ENCODE measurements at places on chromosomes 13 and 19.

GRCh38 chr19:55493645-55494171 lies 5.5 kb downstream of the SSC5D start:
- DNase-seq = no peak

- no peak for DNase-seq
Observed at GRCh38 chr13:67138970-67139369, 91.2 kb downstream of the PCDH9 start.

DNA sequence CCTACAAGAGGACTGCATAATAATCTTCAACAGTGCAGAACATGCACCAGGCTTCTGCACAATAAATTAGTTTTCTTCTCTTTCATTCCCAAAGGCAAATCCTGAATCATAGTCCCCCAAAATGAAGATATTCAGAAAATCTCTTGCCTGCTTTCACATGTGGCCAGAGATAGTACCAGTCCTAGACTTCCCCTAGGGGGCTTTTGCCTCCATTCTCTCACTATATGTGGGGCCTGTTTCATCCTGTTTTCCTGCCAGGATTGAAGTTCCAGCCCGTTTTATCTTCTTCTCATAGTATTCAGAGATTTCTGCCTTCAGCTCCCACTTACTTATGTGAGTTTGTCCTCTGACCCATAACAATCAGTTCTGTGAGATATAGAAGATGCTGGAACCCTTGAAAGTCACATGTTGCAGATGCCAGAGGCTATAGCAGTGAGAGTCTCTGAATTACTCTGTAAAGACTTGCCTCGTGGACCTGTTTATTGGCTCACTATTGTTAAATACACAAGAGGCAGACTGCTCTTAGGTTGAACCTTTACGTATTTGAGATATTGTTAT lies 421.9 kb upstream of the PCDH9 start:
- no peak for DNase-seq

- DNase-seq = peak; percentile 90
Observed at GRCh38 chr13:94435604-94436226, 43.8 kb downstream of the DCT start.

GRCh38 chr19:12936582-12936981 lies 1.8 kb upstream of the CALR start:
- DNase-seq = no peak

- no peak for DNase-seq
Observed at GRCh38 chr13:73520566-73521289, 461.9 kb downstream of the KLF5 start.

- DNase-seq = no peak
Observed at GRCh38 chr19:4780860-4781259, 10.7 kb upstream of the FEM1A start.

DNA sequence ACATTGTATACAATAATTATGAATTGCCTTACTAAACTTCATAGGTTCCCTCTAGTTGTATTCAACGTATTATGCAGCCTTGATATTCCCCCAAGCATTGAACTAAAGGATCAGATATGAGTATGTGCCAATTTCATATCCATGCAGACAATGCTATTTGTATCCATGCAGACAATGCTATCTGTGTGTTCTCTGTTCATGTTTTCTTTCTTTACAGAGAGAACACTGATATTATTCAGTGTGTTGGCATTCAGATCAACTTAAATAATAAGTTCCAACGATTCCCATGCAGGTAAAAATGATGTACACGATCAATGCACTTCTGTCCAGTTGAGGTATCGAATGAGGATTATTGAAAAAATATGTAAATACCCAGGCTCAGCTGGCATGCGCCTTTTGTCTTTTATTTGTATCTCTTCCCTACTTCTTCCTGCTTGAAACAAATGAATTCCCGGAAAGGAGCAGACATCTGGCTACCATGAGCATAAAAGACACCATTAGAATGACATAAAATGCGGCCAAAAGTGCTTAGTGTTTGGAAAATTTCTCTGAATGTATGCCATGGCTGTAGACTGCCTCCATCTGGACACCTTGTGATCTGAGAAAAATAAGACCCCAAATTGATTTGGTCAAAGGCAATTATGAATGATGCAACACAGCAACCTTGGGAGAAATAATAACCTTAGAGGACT lies 731.5 kb downstream of the SLITRK1 start:
- peak; percentile 24 for DNase-seq

- DNase-seq = no peak
Observed at GRCh38 chr19:29636553-29637360, 28.5 kb upstream of the PLEKHF1 start.

DNA sequence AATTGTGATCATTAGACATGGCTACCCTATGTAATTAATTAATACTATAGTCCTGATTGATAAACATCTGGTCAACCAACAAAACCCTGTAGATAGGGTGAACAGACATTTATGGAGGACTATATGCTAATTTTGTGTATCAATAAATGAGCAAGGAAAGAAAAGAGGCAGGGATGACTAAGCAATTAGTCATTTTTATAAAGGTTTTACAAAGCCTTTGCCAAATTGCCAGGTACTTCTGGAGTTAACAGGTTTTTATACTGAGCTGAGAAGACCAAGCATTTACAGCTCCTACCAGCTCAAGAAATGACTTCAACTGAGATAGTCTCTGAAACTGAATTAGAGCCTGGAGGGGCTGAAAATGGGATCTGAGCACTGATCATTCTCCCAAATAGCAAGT lies 186.8 kb upstream of the PRR20A start:
- no peak for DNase-seq

DNA sequence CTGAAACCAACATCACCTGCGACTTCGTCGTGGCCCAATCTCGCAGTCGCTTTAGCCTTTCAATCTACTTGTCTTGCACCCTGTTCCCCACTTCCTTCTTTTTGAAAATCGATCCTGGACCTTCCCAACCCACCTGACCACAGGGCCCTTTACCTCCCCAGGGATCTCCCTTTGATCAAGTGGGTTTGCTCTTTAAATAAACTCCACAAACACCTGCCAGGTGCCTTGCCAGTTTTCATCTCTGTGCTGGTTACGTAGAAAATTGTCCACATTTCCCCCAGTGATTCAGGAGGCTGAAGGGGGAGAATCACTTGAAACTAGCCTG lies 14.5 kb upstream of the RAB20 start:
- no peak for DNase-seq

GRCh38 chr19:38072776-38073750 lies 151.0 kb downstream of the DPF1 start:
- DNase-seq = no peak

DNA sequence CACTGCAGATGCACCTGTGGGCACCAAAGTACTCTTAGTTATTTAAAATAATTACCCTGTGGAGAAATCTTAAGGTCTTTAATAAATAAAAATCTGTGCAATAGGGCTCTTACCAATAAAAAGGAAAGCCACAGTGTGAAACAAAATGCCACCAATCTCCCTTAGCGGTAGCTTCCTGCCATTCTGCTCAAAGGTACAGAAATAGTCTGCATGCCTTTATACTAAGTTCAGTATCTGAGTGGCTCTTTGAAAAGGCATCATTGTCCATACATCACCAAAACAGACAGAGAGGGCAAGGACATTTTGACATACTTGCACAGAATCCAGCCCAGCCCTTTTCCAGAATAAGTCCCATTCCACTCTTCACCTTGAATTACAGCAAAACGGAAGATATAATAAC lies 161.0 kb downstream of the KLF12 start:
- no peak for DNase-seq

- DNase-seq = no peak
Observed at GRCh38 chr13:49975826-49976225, 21.0 kb upstream of the TRIM13 start.

DNA sequence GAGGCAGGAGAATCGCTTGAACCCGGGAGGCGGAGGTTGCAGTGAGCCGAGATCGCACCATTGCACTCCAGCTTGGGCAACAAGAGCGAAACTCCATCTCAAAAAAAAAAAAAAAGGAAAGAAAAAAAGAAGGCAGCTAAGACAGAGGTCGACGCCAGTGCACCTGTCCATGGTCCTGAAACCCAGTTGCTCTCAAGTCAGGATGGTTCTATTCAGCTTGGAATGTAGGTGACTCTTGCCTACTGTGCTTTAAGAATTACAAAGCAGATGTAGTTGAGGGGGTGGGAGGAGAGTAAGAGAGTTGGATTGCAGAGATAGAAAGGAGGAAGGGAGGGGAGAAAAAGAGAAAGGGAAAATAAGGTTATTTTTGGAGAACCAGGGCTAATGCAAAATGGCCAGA lies 18.7 kb downstream of the CACNG7 start:
- no peak for DNase-seq

DNA sequence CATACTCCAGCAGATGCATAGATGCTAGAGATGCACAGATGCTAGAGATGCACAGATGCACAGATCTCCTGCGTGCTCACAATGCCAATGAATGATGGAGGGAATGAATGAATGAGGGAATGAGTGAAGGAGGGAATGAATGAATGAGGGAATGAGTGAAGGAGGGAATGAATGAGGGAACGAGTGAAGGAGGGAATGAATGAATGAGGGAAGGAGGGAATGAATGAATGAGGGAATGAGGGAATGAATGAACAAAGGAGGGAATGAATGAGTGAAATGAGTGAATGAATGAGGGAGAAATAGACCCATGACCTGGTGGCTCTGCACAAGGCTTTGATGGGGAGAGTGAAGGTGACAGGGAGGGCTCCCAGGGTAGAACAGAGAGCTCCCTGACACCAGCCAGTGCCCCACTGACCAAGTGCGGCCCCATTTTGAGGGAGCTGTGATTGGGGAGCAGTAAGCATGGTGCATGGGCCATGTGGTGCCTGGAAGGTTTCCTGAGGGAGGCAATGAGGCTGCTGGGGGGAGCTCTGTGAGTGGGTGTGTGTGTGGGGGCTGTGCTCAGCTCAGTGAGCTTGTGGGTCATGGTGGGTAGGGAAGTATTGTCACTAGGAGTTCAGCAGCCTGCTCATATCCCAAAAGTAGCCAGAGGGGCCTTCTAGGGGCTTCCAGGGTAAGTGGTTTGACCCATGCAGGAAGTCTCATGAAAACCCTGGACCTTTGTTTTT lies 12.7 kb downstream of the SLC27A1 start:
- no peak for DNase-seq

DNA sequence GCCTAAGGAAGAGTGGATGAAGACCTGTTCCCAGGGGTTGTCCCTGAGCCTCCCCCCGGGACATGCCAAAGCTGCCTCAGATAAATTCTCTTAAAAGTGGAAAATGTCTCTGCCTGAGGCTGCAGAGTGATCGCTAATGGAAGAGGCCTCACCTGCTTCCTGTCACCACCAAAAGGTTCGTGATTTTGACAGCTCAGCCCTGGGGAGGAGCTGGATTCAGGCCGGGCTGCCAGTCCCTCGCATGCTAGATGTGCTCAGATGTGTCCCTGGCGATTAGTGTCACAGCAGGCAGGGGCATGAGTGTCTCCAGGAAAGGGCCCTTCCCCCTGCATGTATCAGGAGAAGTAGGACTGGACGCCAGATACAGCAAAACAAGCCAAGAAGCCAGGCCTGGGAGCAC lies 626.5 kb downstream of the UQCRFS1 start:
- DNase-seq = no peak

DNA sequence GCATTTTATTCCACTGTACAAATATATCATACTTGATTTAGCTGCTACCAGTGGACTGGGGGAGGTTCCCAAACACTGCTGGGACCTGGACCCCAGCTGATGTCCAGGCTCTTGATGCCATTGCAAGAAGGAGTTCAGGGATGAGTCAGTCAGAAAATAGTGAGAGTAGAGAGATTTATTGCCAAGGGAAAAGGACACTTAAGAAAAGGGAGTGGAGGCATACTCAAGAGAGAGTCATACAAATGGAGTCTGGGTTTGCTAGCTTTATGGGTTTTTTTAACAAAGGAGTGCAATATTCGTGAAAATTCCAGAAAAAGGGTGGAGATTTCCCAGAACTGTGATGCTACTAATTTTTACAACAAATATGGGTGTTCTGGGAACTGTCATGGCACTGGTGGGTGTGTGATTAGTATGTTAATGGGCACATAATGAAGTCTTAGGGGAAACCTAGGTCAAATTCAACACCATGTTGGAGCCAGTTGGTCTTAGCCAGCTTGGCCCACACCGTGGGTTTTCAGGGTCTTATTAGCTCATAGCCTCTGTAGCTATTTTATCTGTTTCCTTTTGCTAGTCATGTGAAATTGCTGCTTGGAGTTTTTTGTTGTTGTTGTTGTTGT lies 36.2 kb downstream of the GPC6 start:
- no peak for DNase-seq

- no peak for DNase-seq
Observed at GRCh38 chr13:111122056-111122455, 6.9 kb downstream of the ARHGEF7 start.

GRCh38 chr13:22050951-22051563 lies 380.2 kb downstream of the FGF9 start:
- DNase-seq = no peak

GRCh38 chr13:59776924-59777690 lies 386.6 kb downstream of the DIAPH3 start:
- DNase-seq = no peak

DNA sequence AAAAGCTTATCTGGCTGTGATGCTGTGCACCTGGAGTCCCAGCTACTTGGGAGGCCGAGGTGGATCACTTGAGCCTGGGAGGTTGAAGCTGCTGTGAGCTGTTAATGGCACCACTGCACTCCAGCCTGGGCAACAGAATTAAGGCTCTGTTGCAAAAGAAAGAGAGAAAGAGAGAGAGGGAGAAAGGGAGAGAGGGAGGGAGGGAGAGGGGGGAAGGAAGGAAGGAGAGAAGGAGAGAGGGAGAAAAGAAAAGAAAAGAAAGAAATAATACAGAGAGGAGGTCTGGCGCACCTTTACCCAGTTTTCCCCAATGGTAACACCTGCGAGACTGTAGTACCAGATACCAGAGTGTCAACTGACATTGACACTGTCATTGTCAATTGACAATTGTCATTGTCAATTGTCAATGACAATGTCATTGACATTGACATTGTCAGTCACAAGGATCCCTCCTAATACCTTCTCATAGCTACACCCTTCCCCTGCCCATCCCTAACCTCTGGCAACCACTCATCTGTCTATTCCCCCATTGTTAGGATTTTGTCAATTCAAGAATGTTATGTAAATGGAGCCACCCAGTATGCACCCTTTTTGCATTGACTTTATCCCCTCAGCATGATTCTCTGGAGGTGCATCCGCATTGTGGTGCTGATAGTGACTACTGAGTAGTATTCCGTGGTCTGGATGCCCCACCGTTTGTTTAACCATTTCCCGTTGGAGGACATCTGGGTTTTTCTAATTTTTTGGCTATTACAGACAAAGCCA lies 21.3 kb downstream of the PAK4 start:
- no peak for DNase-seq

DNA sequence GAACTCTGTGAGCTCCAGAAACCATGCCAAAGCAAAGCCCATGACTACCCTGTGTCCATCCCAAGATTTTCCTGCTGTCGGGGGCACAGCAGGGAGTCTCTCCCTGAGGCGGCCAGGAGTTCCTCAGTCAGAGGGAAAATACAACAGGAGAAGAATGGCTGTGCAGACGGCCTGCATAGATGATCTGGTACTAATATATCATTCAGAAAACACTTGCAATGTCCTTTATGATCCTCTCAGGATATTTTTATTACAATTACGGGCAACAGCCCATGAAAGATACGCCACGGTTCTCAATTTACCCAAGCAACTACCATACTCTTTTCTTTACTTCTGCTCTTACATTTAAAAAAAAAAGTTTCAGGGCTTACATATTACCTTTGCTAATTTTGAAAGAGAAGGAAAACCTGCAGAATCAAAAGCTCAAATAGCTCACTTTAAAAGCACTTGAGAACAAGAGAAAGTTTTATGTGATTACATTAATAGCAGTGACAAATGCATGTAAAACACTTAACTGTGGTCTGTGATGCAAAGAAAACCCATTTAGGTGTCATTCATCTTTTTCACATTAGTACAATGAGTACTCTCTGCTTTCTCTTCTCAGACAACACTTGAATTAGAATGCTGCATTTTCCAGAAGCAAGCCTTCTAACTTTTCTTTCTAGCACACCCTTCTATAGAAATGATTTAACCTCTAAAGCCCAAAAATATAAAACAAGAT lies 460.8 kb downstream of the KLF5 start:
- DNase-seq = no peak

- DNase-seq = no peak
Observed at GRCh38 chr19:10268071-10268470, 2.8 kb upstream of the ICAM1 start.

Measured in hippocampal formation (tissue), 2 donors.